ENCODE measurements at places on chromosomes 3 and 15.

- no peak for DNase-seq
Measured at GRCh38 chr3:162632672-162633071, 1136.1 kb downstream of the OTOL1 start.

- no peak for DNase-seq
Measured at GRCh38 chr15:55884223-55884622, 109.2 kb downstream of the NEDD4 start.

GRCh38 chr3:28564211-28564610 lies 215.6 kb upstream of the AZI2 start:
- DNase-seq: no peak

GRCh38 chr15:29838352-29839010 lies 16.2 kb upstream of the TJP1 start:
- no peak for DNase-seq

GRCh38 chr3:38645601-38646000 lies 3.9 kb downstream of the SCN5A start:
- DNase-seq: no peak

GRCh38 chr3:155169197-155169596 lies 89.1 kb downstream of the MME start:
- no peak for DNase-seq

- no peak for DNase-seq
Measured at GRCh38 chr3:157477441-157477840, 25.8 kb downstream of the VEPH1 start.

DNA sequence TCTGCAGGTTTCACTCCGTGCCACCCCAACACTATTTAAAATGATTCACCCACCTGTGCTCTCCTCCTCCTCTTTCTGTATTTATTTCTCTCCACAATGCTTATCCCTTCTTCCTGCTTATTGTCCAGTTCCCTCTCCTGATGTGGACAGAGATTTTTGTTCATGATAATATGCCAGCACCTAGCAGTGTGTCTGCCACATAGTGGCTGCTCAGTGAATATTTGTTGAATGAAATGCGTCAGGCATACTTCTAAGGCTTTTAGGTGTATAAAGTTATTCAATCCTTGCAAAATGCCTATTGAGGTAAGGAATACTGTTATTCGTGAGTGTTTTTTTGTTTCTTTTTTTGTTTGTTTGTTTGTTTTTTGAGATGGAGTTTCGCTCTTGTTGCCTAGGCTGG lies 67.5 kb upstream of the MME start:
- no peak for DNase-seq

DNA sequence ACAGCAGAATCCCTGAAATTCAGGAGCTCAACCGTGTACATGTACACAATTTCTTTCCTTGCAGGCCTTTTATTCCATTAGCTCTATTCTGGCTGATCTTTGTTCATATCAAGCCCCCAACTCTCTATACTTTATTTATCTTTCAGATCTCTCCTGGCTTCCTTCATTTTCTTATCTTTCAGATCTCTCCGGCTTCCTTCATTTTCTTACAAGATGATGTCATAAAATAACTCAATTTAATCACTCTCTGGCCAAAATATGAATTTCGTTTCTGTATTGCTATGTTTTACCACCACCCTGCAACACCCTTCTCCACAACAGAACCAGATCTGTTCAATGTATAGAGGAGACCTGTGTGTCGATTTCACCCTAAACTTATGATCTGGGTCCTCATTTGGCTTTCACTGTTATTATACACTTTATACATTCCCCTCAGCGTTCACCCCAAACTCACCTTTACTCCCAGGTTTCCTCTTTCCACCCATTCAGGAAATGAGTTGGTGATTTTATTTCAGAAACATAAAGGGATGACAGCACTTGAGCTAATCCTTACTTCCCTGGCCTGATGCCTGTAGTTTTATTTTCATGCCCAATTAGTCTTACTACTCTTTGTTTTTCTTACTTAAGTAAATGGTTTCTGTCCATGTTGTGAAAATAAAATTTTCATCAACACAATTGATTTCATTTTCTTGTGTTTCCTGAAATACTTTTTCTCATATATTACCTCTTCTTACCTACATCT lies 195.5 kb downstream of the BCHE start:
- DNase-seq: no peak

GRCh38 chr3:178182337-178182779 lies 353.9 kb upstream of the KCNMB2 start:
- no peak for DNase-seq

- peak; percentile 8 for DNase-seq
Measured at GRCh38 chr3:51675201-51675611, 4.2 kb downstream of the TEX264 start.

- no peak for DNase-seq
Measured at GRCh38 chr15:78396186-78396814, 41.7 kb upstream of the IREB2 start.

DNA sequence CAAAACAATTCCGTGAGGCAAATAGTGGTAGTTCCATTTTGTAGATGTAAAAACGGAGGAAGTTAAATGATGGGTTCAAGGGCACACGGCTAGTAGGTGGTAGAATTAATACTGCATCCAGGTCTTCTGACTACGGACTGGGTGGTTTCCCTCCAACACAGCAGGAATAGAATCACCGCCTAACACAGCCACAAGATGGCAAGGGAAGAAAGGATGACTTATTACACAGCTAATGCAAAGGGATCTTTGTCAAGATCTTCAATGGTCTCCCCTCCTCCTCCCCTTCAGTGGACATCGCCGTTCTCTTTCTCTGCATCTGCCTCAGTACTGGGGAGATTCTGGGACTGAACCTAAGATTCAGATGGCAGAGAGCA lies 524 bp upstream of the TOPBP1 start:
- DNase-seq: no peak

- DNase-seq: peak; percentile 94
Measured at GRCh38 chr15:39782441-39783138, at the start of gene FSIP1. TSS of gene FSIP1 (minus strand) at chr15:39782841. CDS start at chr15:39776524, 6,317 bp downstream.

DNA sequence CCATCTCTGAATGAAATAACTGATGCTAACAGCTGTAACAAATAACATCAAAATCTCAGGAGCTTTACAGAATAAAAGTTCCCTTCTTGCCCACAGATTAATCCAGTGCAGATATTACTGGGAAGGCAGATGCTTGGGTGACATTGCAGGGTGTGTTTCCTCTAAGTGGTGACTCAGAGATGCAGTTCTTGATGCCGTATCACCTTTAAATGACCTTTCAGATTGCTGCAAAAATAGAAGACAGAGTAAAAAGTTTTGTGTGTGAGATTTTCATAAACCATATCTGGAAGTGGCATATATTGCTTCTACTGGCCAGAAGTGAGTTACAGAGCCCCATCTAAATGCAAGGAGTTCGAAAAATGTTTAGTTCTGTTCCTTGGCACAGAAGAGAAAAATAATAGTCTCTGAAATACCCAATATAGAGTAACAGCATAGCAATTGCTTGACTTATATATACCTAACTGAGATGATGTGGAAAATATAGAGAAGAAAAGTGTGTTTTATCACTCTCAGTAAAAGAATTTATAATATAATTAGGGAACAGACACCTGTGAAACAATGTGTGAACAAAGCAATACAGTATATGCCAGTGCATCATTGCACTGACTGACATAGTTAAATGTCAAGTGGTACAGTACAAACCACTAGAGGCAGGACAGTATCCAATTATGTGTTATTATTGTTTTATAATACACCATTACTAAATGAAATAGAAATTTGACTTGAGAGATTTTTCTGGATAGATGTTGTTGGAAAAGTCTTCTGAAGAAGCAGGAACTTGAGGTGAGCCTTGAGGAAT lies 430.7 kb upstream of the CBLB start:
- no peak for DNase-seq

DNA sequence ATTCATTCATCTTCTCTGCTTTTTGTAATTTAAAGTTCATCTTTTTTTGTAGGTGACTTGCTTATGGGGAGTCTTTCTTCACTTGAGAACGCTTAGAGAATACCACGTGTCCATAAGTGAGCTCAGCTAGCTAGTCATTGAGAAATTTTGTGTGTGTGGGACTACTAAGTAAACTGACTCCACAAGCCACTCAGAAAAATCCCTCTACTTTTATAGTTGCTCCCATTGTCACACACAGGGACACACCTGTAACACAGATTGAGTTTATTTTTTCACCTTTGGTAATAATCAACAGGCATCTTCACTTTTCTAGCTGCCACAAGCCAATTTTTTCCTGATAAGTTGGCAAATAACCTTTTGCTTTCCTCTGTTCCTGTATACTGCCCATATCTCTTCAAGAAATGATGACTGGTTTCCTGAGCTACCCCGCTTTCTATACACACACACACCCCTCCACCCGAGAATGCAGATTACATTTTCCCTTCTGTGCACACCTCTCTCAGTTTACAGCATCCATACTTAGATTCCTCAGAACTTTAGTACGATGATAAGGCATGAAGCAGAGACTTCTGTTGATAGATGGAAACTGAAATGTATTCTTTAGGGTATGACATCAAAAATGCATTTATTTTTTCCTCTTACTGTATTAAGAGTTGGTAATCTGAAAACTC lies 4.6 kb downstream of the TSC22D2 start:
- no peak for DNase-seq

DNA sequence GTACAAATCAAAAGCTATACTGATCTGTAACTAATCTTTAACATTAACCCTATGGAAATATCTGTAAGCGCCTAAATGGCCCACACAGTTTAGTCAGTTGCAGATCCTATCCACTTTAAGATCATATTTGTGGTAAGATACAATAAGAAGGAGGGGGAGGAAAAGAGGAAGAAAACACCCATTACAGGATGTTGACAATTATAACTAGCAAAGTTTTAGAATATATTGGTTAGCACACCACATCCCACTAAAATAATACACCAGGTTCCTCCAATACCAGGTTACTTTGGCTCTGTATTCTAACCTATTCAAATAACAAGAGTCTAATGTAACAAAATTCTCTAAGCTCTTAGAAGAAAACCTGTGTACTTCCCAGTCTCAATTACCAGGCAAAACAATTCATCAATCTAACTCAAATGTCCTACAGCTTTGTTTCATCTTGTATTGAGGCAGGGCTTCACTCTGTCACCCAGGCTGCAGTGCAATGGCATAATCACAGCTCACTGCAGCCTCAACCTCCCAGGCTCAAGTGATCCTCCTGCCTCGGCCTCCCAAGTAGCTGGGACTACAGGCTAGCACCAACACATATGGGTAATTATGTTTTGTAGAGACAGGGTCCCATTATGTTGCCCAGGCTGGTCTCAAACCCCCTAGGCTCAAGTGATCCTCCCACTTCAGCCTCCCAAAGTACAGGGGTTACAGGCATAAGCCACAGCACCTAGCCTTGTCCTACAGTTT lies 4.2 kb downstream of the SLC4A7 start:
- DNase-seq: no peak

DNA sequence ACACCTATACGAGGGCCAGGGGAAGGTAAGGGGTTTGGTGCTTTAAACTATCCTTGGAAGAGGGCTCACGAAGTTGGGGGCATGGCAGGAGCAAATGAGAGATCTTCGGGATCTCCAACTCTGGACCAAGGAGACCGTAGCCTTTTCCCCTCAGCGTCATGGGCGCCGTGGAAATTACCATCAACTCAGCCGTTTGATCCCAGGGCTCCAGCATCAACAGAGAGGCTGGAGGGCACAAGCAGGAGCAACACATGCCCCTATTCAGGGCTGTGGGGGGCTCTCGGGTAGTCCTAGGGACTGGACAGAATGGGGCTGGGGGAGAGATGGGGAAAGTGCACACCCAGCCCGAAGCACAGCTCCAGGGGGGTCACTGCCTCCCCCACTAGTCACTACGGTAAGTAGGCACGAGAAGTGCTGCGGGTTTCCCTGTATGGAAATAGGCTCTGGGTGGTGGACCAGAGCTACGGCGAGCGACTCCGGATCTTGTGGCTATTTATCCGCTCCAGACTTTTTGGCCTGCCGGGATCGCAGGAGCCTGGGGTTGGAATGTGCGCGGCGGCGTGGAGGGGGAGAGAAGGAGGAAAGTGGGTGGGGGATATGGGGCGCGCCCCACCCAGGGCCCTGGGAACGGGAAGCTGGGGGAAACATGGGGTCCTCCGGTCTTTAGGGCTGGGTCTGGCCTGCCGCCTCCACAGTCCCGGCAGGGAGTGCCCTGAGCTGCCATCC lies 539 bp upstream of the LAMB2 start:
- no peak for DNase-seq

DNA sequence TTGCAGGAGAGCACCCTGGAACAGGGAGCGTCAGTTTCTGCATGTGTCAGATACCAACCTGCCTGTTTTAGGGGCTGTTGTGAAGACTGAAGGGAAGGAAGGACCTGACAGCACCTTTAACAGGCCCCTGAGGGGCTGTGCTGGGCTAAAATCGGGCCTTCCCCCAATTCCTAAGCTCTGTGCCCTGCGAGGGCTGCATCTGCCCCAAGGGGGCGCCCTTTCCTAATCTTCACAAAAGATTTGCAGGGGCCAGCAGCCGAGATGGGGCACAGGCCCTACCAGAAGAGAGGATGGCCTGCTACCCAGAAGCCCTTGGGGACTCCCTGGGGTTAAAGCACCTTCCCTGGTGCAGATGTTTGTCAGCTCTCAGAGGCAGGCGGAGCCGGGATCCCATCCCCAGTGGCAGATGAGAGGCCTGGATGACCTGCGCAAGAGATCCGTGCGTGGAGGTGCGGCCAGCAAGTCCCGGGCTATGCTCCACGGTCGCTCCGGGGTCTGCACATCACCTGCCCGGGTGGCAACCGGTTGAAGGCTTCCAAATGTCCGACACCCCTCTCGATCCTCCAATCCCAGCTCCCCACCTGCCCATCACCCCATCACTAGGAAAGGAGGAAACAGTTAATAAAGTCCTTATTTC lies 53.6 kb downstream of the RHCG start:
- no peak for DNase-seq

- no peak for DNase-seq
Measured at GRCh38 chr3:99875581-99875928, 57.9 kb downstream of the CMSS1 start.
